ENCODE measurements at places on chromosomes 7 and 10.

DNA sequence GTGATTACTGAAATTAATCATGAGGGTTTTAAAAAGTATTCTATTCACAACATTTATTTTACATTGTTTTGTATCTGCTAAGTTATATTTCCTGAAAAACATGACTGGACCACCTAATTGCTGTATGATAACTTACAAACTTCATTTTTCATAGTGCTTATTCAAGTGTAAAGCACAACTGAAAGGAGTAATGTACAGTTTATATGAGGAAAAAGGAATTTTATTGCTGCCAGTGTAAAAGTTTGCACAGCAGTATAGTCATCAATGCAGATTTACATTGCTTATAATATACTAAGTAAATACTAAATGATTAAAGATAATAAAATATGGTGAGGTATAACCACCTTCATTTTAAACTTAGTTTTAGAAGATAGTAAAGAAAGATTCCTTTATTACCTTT lies 4.0 kb downstream of the PTEN start:
- DNase-seq = no peak

GRCh38 chr7:46264646-46265045 lies 343.6 kb upstream of the IGFBP3 start:
- DNase-seq = no peak

DNA sequence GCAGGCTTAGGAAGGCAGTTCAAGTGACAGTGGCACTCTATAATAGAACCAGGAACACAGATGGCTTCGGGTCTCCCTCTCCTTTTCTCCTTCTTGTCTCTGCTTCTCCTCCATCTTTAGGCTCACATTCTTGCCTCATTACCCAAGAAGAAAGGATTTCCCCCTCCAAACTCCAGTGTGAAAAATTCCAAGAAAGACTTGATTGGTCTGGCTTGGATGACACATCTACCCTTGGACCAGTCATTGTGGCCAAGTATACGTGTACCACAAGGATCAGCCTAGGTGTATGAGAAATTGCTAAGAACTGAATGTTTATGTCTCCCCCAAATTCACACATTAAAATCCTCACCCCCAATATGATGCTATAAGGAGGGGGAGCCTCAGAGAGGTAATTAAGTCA lies 53.9 kb downstream of the PRTFDC1 start:
- DNase-seq = no peak

DNA sequence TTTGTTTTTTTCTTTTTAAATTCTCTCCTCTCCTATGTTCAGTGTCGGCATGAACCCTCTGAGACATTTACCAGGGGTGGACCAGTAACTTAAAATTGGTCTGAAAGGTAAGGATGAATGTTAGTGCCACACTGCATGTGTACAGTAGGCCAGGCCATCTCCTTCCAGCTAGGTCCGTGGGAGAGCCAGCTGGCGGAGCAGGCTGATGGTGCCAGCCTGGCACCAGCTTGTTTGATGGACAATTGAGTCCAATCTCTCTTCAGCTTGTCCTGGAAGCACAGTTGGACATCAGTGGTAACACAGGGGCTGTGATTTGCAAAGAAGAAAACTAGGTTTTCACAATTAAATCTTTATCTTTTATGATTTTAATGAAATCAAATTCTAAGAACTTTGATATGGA lies 136.5 kb downstream of the CNNM2 start:
- no peak for DNase-seq

- DNase-seq = peak; percentile 60
Measured at GRCh38 chr10:100878291-100878910, 34.4 kb upstream of the SLF2 start.

DNA sequence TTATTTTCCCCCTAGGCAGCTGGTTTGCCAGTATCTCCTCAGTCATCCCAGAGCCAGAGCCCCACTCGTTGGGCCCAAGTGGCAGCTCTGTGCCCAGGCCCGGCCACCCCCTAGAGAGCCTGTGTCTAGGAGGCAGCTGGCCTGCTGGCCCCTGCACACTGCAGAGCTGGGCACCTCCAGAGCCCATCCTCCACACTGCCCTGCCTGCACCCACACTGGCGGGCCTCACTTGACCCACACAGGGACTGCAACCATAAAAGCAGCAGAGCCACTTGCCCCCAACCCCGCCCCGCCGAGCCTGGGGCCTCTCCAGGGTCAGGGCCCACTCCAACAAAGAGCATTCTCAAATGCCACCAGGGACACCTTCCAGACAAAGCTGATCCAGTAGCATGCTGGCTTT lies 5.4 kb downstream of the ASB13 start:
- no peak for DNase-seq

- no peak for DNase-seq
Measured at GRCh38 chr7:131546583-131547141, 9.8 kb downstream of the PODXL start.

- no peak for DNase-seq
Measured at GRCh38 chr10:65620404-65621048, 1305.3 kb upstream of the LRRTM3 start.

DNA sequence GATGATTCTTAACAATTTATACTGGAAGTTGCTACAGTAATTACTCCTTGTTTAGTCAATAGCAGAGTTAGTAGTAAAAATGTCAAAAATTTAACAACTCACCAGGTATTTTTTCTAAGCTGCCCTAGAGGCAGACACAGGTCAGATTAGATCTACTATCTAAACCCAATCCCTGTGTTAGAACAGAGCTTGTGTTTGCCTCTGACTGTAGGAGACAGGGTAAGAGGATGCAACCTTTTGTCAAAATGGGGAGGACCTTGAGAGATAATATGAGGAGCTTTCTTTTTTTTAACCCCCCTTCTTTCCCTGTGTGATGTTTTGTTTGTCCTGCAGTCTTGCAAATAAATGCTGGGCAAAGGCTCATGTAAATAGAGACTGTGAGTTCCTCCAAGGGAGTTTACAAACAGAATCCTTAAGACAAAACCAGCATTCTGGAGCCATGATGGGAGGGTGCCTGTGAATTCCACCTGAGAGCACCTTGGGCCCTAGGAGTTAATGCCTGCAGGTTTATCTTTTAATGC lies 353.1 kb downstream of the GATA3 start:
- DNase-seq = no peak

DNA sequence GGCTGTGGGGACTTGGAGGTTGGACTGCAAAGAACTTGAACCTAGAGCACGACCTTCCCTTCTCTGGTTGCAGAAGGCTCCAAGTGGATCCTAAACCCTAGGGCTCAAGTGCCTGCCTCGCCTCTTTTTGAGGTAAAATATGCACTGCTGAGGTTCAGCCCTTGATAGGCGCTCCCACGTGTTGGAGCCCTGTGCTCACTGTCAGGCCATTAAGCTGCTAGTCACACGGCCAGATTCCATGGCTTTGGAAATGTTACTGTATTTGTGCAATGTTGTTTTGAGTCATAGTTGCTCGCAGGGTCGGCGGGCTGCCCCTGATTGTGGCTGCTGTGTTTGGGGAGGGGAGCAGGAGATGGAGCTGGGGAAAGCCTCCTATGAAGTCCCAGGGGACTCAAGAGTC lies 39.8 kb upstream of the PCBD1 start:
- no peak for DNase-seq

GRCh38 chr10:43093423-43094076 lies 16.7 kb downstream of the RET start:
- no peak for DNase-seq

DNA sequence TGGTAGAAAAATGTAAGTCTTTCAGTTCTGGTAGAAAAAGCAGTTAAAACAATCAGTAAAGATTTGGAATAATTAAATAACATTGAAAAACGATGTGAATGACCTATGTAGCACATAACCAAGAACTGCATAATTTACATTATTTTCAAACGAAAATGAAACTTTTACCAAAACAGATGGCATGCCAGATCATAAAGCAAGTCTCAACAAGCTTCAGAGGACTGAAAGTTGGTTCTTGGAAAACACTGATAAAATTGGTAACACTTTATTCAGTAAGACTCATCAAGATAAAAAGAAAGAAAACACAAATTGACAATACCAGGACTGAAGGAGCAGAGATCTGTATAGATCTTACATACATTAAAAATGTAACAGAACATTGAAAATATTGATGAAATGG lies 92.8 kb downstream of the VIPR2 start:
- no peak for DNase-seq

- DNase-seq = no peak
Measured at GRCh38 chr10:121708728-121709674, 110.8 kb upstream of the FGFR2 start.

DNA sequence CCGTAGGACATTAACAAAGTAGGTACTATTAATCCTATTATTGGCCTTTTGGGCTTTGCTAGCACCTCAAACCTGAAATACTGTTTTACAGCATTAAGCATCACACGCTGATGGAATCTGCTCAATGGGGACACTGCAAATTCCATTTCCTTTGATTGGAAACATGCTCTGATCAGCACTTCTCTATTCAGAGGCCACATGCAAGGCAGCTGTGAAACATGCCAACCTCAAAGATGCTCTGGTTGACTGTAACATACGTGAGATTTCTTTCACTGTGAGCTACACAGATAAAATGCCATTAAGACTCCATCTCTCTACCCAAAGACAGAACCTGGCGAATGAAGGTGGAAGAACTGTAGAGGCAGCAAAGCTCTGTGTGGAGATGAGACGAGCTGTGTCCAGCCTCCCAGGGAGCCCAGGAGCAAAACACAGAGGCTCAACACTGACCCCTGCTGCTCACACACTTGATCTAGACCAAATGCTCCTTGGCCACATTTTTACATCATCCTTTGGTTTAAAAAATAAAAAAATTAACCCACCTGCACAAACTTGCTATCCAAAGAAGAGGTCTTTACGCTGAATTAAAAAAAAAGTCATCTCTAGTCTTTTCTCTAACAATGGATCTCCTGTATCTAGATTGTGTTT lies 8.0 kb downstream of the RSU1 start:
- DNase-seq = no peak

DNA sequence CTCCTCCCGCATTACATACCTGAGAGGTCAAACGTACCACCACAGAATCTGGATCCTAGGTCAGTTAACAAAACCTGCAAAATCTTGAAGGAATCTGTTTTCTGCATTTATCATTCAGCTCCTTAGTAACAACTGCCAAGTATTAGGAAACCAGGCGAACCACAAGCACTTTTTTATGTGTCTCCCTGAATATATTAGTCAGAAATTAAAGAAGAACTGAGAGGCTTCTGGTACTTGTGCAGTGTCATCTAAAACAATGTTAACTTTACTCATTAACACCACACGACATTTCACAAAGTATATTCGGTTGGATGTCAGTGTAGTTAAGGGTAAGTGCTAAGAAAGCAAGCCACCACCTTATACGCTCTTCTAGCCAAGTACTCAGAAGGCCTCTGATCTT lies 2.5 kb downstream of the CCDC6 start:
- no peak for DNase-seq

DNA sequence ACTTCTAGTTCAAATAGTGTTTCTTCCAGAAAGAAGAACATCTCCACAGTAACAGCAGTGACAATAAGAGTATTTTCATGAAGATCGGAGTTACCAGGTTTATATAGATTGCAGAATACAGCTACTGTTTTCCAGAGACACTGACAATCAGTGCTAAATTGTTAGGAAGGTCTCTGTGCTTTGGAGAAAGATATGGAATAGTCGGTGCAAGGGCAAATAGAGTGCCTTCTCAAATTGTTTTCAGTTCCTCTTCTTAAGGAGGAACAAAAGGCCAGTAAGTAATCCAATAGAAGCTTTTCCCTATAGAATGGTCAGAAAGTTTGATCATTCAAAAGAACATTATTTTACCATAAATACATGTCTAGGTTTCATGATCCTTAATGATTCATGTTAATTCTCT lies 2.6 kb upstream of the KIAA1217 start:
- DNase-seq = no peak

DNA sequence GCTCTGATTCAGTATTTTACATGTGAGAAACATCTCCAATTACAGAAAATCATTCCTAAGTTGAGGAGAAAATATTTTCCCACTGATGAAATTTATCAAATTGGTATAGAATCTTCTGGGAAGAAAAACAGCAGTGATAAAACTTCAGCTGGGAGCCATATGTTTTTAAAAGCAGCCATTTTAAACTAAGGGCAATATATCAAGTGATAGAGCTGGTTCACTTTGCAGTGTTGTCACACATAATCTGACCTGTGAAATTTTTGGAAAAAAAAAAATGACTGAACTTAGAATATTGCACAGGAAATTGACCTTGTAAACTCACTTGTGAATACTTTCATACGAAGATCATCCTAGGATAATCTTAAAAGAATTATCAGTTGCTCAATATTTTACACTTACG lies 10.5 kb upstream of the EZH2 start:
- DNase-seq = no peak

DNA sequence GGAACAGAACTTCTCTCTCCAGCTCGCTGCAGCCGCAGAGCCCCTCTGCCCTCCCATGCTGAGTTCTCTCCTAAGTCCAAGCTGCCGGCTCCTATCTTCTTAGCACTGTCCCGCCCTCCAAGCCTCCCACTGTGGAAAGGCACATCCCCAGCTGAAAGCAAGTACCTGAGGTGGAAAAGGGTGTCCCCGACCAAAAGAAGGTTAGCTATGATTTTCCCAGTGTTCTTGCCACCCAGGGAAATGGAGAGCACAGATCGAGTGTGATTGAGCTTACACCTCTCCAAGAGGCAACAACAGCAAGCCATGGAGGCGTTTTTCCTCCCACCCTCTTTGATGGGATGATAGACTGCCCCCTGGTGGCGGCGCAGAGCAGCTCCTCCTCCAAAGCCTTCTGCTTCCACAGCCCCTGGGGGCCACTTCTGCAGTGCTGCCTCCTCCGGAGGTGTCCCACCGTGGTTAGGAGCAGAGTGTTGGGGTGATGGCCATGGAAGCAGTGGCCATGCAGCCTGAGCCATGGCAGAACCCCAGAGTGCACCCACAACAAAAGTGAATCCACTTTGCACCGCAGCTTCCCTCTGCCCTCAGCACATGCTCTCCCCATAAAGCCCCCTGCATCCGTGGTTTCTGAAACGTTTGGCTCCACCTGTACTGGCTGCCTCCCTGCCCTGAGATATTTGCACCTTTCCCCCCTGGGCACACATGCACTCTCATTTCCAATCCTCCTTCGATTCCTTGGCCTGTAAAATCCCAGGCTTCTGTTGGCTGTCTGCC lies 143.1 kb upstream of the STK17A start:
- peak; percentile 49 for DNase-seq

- no peak for DNase-seq
Measured at GRCh38 chr7:66974986-66975590, 20.3 kb downstream of the SBDS start.

- no peak for DNase-seq
Measured at GRCh38 chr7:157930441-157930840, 593.6 kb downstream of the DNAJB6 start.

DNA sequence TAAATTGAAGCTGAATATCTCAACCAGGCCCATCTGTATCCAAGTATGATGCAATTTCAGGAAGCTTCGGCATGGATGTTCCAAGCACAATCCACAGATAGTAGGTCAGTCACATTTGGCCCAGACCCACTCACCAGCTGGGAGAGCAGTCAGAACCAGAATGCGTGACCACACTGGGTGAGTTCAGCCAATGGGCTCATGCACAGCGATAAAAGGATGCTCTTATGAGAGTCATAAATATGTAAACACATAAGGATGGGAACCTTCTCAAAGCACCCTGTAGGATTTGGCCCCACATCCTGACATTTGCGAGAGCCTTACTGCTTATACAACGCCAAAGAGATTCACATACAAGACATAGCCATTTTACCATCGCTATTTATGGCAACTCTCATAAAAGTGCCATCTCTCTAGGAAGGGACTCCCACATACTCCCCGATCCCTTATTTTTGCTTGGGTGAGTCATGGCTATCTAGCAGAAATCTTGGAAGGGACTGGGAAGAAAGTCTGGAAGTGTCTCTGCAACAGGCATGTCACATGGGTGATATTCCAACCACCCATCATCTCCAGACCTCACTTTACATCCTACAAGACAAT lies 3.0 kb downstream of the AFAP1L2 start:
- peak; percentile 53 for DNase-seq
